NCI-H510A (cell line): ENCODE measurements at places on chromosomes 12 and 14.
A peak's percentile ranks its signal among the peaks of the same experiment; 100 is the strongest.

DNA sequence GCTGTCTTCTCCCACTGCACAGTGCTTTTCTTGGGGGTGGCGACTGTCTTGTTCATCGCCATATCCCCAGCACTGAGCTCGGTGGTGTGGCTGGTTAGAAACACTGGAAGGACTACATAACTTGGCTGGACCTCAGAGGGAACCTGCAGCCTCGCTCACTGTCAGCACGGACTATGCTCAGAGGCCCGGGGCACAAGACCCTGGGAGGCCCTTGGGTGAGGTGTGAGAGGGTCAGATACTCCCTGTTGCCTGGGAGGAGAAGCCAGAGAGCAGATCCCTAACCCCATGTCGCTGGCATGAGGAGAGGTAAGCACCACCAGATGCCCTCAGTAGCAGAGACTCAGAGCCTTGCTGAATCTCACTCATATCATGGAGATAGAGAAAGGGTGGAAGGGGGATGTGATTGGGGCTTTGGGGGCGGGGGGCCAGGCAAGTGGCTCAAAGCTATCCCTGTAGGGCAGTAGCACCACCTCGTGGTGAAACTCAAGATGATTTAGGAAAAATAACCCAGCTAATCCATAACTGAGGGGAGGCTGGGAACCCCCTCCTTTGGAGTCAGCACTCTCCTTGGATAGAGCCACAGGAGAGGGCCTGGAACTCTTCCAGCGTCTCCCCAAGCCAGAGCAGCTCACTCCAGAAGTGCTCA lies 18.7 kb upstream of the HDAC7 start:
- DNase-seq: no peak

DNA sequence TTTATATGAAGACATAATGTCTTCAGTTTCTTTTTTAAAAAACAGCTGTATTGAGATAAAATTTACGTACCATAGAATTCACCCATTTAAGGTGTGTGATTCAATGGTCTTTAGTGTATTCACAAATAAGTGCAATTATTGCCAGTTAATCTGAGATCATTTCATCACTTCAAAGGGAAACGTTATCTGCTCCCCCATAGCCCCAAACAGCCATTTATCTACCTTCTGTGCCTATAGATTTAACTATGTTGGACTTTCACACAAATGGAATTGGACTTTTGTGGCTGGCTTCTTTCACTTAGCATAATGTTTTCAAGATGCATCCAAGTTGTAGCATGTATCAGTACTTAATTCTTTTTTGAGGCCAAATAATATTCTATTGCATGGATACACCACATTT lies 9.7 kb downstream of the PNP start:
- DNase-seq: no peak

GRCh38 chr14:55430024-55430690 lies 10.3 kb downstream of the TBPL2 start:
- DNase-seq: peak; percentile 24

- no peak for DNase-seq
Observed at GRCh38 chr14:94682736-94683135, 70.5 kb downstream of the SERPINA3 start.

DNA sequence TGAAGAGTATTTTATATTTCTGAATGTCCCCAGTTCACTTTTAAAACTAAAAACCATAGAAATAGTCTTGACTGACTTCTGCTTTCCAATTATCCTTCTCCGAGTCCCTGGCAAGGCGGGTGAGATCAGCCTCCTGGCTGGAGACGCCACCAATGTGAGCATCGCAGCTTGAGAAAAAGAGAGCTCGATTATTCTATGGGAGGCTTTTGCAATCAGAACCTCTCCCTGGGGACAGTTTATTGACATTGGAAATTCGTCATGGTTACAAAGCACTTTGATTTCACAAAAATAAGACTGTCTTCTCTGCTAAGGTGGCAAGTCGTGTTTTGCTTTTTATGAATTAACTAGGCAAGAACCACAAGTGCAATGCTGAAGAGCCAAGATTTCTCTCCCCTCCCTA lies 23.6 kb upstream of the GPHB5 start:
- no peak for DNase-seq

GRCh38 chr12:29572938-29573337 lies 75.5 kb upstream of the OVCH1 start:
- no peak for DNase-seq

DNA sequence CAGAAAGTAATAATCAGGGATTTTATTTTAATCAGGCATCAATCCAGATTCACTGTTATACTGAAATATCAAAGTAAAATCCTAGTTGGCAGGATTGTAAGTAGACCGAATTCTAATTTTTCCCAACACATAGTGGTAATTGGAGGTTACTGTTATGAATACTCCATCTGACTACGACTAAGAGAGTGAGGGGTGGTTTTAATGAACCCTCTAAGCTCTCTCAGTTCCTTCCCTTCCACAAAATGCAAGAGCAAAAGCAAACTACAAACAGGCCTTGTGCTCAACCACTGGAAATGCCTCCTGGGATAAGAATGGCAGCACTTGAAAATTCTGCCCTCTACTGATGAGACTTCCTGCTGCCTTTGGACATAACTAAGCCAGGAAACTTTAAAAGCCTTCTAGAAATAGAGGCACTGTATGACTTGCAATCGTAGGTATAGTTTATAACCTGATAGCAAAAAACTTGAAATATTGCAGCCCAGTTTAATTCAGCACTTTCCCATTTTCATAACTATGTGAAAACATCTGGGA lies 184.8 kb downstream of the SLC16A7 start:
- no peak for DNase-seq

DNA sequence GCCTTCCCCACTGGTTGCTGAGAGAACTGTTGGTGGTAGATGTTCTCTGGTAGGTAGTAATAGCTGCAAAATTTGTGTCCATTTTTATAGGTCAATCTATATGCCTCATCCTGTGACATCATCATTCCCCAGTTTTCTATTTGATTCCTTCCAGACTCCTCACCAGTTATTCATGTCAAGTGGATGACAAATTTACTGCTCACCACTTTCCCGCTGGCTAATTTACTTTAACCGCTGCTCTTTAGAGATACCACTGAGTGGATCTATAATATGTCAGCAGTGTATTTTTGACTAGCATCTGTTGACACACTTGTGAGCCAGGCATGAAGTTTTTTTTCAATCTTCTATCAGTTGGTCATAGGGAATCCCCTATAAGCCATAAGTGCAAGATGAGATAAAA lies 24.6 kb downstream of the GPR65 start:
- no peak for DNase-seq

DNA sequence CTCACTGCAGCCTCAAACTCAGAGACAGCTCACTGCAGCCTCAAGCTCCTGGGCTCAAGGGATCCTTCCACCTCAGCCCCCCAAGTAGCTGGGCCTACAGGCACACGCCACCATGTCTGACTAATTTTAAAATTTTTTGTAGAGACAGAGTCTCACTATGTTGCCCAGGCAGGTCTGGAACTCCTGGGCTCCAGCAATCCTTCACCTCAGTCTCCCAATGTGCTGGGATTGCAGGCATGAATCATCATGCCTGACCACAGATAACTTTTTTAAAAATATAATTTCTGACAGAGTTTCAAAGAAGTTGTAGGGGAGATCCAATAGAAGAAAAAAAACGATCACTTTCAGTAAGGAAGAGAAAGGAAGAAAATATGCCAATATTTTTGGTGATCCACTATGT lies 189.7 kb upstream of the CDKN3 start:
- no peak for DNase-seq

GRCh38 chr12:108985750-108986149 lies 35.1 kb downstream of the SVOP start:
- no peak for DNase-seq

- no peak for DNase-seq
Observed at GRCh38 chr14:35399083-35399937, 5.2 kb downstream of the NFKBIA start.

DNA sequence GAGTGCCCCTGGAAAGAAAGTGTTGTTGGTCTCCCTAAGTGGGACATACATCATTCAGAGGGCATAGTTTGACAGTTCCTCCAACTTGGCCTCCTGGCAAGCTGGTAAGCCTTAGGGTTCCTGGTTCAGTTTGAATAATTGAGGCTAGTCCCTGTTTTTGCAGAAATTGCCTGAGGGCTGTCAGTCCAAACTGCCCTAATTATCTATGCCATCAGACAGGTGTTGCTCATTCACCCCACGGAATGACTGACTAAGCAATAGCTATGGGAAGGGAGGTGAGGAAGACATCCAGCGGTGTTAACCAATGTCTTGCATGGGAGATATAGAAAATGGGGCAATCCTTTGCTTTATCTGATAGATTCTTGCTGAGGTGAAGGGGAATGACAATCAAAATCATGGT lies 37.6 kb downstream of the SPTSSA start:
- DNase-seq: no peak

GRCh38 chr12:59393506-59393905 lies 202.3 kb upstream of the SLC16A7 start:
- DNase-seq: no peak

DNA sequence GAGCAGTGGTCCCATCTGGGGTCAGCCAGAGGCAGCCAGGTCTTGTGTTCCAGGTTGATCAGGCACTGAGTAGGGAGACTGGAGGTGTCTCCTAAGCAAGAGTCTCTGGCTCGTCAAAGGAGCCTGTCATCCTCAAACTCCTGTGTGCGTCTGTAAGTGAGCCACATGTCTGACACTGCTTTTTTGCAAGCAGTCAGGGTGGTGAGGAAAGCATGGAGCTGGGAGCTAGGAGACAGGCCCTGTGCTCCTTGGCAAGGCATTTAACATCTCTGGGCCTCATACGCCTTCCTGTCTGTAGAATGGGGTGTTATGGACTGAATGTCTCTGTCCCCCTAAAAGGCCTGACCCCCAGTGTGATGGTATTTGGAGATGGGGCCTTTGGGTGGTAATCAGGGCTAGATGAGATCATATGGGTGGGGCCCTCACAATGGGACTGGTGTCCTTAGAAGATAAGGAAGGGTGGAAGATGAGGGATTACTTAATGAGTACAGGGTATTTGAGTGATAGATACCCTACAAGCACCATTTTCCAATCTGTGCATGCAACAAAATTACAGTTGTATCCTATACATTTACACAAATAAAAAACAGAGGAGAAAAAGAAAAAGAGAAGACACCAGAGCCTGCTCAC lies 53.0 kb downstream of the ARL6IP4 start:
- DNase-seq: no peak

DNA sequence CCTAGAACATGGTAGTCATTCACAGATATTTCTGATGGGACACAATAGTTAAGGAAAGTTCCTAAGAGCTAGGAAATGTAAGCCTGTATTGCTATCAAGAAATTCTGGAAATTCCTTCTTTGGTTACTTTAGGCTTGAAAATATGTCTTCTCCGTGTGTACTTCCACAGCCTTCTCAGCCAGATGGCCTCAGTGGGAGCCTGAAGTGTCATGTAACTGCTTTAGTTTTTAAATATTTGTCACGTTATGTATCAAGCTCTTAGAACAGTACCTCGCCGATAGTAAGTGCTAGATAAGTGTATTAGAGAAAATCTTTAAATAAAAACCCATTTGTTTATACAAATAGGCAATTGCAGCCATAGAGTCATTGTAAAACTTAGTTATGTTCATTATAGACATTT lies 95.6 kb downstream of the DERA start:
- no peak for DNase-seq

- peak; percentile 1 for DNase-seq
Observed at GRCh38 chr12:21539797-21540196, 13.7 kb downstream of the SPX start.

- no peak for DNase-seq
Observed at GRCh38 chr14:91752961-91753360, 21.1 kb upstream of the CATSPERB start.

- no peak for DNase-seq
Observed at GRCh38 chr12:52522346-52523011, 2.3 kb upstream of the KRT5 start.

GRCh38 chr14:91727121-91727520 lies 4.8 kb downstream of the CATSPERB start:
- DNase-seq: no peak

DNA sequence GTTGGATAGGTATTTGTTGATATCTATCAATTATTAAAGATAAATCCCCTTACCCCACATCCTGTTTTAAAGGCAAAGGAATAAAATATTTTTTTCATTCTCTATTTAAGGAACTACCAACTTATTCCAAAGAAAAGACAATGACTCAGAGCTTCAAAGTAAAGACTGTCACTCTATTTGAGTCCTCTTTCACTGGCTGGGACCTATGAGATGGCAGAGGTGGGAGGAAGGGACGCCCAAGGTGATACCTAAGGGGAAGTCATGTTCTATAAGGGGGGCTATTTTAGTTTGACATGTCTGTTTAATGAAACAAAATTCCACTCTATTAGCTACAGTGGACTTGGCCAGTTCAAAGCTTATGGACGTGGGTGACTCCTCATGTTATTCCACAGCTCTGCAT lies 209.6 kb downstream of the CALM1 start:
- DNase-seq: no peak

- no peak for DNase-seq
Observed at GRCh38 chr14:79420725-79421124, 790.6 kb downstream of the DIO2 start.

- DNase-seq: no peak
Observed at GRCh38 chr12:104767261-104767660, 190.8 kb downstream of the SLC41A2 start.

DNA sequence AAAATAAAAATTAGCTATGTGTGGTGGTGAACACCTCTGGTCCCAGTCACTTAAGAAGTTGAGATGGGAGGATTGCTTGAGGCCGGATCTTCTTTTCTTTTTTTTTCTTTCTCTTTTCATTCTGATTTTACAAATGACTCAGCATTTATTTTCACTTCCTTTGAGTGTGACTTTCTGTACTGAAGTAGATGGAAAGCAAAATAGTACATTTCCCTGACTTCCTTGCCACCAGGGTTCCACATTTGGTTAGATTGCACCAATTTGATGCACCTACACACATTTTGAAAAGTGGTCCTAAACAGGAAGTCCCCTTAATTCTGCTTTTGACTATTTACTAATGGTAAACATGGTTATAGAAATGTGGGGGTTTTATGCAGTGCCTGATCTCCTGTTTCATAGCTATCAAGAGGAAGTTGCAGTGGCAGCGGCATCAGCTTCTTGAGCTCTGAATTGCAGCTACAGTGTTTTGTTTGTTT lies 13.0 kb upstream of the LEMD3 start:
- no peak for DNase-seq

DNA sequence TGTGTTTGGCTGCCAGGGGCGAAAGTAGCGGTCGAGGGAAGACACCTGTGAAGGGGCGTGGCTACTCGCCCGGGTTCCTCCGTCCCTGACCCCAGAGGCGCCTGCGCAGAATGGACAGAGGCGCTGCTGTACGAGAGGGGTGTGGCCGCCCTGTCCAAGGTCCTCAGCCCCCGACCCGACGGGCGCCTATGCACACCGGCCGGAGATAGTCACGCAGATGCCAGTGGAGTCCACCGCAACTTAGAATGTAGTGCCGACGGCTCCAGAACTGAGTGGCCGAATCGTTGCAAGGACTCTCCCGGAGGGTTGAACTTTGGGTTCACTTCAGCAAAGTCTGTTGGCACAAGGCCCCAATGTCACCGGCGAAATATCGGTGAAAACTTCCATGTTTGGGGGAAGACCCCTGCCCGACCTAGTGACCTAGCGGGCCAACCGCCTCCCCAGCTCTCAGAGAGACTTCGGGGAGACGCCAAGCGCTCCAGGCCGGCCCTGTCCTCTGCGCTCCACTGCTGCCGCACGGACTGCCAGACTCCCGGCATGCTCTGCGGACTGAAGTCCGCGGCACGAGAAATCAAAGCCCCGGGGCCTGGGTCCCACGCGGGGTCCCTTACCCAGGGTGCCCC lies 541 bp upstream of the RNU6-7 start:
- DNase-seq: peak; percentile 92

- DNase-seq: no peak
Observed at GRCh38 chr12:41407232-41407799, 219.2 kb downstream of the PDZRN4 start.

GRCh38 chr12:104109446-104110271 lies 28.4 kb downstream of the NFYB start:
- no peak for DNase-seq
